ENCODE measurements at places on chromosomes 4 and X. TPM values are rescaled to one million over a fixed set of nuclear protein-coding genes. Genes with fewer than 3 reads are reported as not detected.

MAGEB10 gene
- not detected for total RNA-seq

PRDX4 gene
- 204 TPM for total RNA-seq

CT45A2 gene
- not detected for total RNA-seq

GRCh38 chr4:52946855-52947254, 84.7 kb downstream of the RASL11B start:
- no peak for DNase-seq

DNA sequence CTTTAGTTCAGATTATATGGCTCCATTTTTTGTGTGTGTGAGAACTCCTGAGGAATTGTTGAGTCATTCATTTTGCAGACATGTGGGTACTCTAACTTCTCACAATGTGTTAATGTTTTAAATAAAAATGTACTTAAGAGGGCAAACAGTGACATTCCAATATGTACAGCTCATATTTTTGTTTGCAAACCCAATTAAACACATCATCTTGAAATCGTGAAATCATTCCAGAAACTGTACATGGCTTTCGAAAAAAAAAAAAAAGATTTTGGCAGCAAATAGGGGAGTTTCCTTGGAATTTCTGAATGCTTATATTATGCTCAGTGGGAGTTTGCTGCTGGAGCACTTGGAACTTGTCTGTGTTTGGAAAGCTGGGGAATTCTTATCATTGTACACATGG, 85.0 kb downstream of the HPGD start:
- no peak for DNase-seq

GRCh38 chr4:158807691-158808090, 38.9 kb downstream of the FNIP2 start:
- no peak for DNase-seq

- DNase-seq: no peak
These were observed 89.5 kb downstream of the DIAPH2 start for GRCh38 chrX:96774116-96774515.

DNA sequence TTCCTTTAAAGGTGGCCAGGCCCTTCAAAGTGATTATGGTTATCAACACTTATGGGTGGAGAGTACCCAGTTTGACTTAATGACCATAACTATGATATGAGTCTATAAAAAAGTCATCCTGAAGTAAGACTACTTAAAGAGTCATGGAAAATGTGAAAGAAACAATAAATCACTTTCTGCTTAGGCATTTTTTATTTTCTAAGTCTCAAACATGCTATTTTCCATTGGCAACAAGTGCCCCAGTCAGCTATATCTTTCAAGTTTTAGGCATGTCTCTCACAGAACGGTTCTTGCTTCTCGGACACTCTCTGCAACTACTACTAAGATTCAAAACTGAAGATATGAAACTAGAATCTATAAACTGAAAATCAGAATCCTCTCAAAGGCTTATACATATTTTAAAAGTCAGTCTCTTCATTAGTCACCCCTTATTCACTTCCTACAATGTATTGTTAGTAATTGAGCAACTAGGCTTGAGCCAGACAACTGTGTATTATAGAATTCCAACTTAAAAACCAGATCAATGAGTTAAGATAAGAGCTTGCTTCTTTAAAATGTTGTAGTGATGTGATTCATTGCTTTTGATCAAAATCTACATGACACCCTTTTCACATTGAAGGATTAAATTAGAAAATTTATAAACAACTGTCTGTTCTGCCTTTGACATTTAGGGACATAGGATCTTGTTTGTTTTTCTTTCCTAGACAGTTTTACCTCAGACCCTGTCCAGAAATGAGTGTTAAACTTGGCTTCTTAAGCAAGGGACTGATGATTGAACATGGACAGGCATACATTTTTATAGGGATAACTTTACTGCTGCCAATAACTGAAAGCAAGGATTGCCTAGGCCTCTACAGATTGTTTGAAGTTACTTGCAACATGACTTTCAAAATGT, 2.9 kb downstream of the ANTXR2 start:
- DNase-seq: peak; percentile 51

- DNase-seq: peak; percentile 27
These were observed 2.9 kb downstream of the PDGFRA start for GRCh38 chr4:54231768-54232688.

- no peak for DNase-seq
These were observed 10.0 kb downstream of the GPR82 start for GRCh38 chrX:41733939-41734338.

DNA sequence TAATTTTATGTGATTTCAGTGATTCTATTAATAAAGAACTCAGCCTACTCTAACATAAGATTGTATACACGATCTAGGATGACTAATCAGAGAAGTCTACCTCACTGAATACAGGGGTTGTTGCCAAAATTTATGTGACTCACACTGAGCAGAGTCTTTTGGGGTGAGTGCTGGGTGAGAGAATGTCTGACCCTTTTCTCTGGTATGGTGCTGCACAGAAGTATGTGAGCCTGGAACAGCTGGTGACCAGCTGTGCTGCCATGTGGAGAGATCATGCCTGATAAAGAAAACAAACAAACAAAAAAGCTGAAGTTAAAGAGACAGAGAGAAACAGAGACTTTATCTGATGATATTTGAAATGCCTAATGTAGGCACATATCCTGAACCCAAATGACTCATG, 618.1 kb upstream of the GRIA3 start:
- DNase-seq: no peak

GRCh38 chr4:47567511-47567910, 82.4 kb downstream of the ATP10D start:
- DNase-seq: no peak

DNA sequence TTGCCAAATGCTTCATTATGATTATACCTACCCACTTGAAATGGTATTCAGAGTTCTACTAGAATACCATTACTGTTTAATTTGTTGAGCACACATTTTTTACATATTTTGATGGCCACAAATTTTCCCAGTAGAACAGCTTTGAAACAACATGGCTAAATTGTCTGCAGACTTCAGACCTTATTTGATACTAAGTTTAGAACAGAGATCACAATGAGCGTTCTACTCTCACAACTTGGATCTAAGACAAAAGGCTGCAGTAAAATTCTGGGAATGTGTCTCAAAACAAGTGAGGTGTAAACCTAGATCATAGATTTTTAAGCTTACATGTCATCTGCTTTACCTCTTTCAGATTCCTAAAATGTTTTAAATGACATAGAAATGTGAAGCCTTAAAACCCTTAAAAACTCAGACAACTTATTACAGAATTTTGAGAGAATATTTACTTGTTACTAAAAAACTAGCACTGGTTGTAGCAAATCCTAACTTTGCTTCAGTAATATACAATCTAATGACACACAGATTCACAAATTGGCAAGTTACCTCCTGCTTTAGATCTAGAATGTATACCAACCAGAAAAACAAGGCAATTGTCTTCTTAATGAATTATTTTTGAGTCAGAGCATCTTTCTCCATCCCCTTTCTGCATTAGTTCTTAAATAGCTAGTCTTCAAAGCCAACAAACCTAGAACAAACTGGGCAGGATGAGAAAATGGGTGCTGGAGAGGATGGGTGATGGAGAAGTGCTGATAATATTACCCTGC, 243.3 kb downstream of the SLC7A11 start:
- DNase-seq: no peak

DNA sequence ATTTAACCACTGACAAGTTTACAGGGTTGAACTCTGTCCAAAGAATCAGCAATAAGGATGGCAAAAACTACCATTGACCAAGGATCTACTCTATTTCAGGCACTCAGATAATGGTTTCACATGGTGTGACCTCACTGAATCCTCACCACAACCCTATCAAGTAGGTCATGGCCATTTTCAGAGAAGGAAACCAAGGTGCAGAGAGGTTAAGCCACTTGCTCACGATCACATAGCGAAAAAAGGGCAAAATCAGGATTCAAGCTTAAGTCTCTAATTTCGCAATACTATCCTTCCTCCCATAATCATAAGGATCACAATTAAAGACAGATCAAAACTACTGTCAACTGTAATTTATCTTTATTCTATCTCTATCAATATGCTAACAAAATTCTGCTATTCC, 191.0 kb upstream of the AFF2 start:
- DNase-seq: no peak

- no peak for DNase-seq
These were observed 54.3 kb downstream of the TSC22D3 start for GRCh38 chrX:107721318-107721717.

All from lung microvascular endothelial cell (primary cell).